Left colon (tissue), 2 donors: ENCODE measurements at places on chromosomes 5 and 9. TPM values are rescaled to one million over a fixed set of nuclear protein-coding genes. Genes with fewer than 3 reads are reported as not detected.

The CTXN3 gene
- total RNA-seq, result not detected

The THBS4 gene
- 8.2 TPM for total RNA-seq

- DNase-seq, result no peak
These were observed 11.4 kb downstream of the AIF1L start for GRCh38 chr9:131107760-131108159.

- DNase-seq, result no peak
These were observed 388.9 kb downstream of the HTR1A start for GRCh38 chr5:63573380-63573779.
